ENCODE measurements at places on chromosomes 1 and 21.

DNA sequence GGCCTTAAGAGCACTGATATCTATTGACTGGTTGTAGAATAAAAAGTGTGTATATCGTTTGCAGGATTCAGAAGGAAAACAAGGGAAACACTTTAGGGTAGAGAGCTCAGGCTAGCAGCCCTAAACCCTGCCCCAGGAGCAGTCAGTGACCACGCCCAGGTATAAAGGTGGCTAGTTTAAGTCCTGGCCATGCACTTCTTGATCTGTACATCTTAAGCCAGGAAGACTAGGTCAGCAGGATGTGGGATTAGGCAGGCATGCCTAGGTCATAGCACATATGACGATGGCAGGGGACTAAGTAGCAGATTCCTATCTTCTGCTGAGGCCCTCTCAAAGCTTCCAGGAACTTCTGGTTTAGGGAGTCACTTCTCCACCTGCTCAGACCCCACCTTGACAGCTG lies 158.0 kb upstream of the CD34 start:
- DNase-seq = no peak

- no peak for DNase-seq
These were observed 15.5 kb upstream of the PRDM16 start for GRCh38 chr1:3053366-3053980.

DNA sequence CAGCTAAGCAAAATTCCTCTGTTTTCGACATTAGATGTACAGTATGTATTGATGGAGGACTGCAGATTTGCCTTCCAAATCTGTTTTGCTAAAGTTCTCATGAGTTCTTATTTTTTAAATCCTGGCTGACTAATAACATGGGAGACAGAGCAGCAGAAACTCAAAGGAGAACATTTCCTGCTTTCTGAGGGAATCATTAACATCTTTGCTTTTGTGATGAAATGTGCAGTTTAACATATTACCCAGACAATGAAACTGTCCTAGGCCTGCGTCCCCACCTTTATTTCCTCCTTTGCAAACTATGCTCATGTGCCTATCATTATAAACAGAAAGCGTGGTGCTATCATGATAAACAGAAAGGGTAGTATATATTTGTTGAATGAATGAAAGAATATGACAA lies 149.9 kb downstream of the ZP4 start:
- DNase-seq = no peak

DNA sequence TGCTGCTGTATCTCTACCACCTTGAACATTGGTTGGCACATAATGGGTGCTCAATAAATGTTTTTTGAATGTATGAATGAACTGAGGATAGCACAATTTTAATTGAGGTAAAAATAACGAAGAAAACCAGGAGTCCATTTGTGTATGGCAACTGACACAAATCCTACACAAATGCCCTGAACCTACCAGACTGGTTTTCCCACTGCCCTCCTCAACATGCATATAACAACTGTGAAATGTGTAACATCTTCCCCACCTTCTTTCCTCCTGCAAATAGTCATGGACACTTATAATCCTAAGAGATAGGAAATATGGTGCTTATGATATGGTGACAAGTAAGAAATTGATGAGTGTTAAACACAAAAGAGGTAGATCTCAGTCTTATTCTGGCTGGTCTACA lies 9.9 kb upstream of the LMO4 start:
- DNase-seq = no peak

GRCh38 chr1:220526294-220526693 lies 1.6 kb upstream of the MARK1 start:
- DNase-seq = no peak

DNA sequence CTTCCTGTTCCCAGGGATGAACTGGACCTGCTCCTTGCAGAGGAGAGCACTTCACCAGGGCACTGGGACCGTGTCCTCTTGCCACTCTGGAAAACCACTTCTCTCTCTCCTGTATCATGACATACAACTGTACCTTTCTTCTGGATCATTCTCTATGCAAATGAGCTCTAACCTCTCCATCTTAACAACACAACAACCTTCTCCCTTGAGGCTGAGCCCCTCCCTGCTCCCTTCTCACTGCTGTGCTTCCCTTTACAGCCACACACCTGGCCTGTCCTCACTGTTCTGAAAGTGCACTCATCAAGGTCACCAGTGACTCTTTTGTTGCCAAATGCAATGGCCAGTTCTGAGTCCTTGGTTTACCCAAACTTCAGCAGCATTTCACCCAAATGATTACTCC lies 54.5 kb upstream of the MRPS6 start:
- DNase-seq = no peak

DNA sequence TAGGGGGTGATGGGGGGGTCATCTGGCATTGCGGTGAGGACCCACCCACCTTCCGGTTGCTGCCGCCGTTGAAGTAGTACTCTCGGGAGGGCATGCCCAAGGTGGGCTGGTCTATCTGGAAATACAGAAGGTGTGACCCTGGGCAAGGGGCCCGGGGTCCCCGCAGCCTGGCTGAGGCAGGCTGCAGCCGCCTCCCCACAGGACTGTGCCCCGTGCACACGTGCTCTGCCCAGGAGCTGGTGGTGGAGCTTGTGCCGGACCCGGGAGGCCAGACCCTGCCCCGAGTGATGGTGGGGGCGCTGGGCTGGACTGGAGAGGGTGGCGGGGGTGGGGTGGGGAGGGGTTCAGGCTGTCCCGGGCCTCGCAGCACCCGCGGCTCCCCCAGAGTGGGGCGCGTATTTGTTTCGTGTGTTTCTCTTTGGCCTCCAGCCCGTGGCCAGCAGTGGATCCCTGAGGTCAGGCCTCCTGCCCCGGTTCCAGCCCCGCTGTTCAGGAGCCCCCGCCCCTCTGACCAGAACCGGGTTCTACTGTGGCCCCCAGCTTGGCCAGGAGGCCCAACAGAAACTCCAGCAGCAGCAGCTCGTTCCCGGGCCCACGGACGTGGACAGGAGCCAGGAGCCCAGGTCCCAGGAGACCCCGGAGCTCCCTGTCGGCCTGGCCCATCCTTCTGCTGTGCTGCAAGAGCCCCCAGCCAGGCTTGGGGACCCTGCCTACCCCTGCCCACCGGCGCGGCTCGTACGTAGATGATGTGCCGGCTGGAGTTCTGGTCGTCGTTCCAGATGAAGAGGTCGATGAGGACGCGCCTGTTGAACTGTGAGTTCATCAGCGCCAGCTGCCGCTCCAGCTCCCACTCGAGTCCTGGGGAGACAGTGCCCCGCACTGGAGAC lies 19.2 kb downstream of the PRXL2B start:
- no peak for DNase-seq

Measured in activated CD4-positive, alpha-beta T cell treated with anti-CD3 and anti-CD28 coated beads, Interleukin-2, amount 50 U/mL, for 1 hour (primary cell).